ENCODE measurements at places on chromosomes 7 and 10.

GRCh38 chr10:104937567-104937966 is 296.5 kb downstream of the SORCS3 start:
- DNase-seq: no peak

DNA sequence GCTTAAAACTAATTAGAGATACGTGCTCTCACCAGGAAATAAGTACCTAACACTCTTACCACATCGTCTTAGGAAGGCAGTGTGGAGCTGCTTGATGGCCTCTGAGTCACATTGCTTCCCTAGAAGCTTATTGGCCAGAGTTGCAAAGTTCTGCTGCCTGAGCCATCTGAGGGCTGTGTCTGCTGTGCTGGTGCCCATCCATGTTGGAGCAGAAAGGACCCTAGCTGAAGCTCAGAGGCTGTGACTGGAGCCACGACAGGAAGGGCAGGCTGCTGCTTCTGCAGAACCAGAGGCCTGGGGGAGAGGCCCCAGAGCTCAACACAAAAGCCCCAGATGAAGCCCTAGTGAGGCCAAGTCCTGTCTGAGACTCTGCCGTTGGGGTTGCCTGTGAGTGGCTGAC is 64.8 kb upstream of the IGFBP3 start:
- no peak for DNase-seq

GRCh38 chr7:139117599-139118233 is 8.2 kb upstream of the ZC3HAV1 start:
- DNase-seq: no peak

GRCh38 chr7:140640727-140641523 is at the start of gene DENND2A:
Gene DENND2A (minus strand): TSS chr7:140640813. CDS start chr7:140602397, 38,416 bp downstream.
- peak; percentile 13 for DNase-seq
